ENCODE measurements at places on chromosomes 1 and 21.
A peak's percentile ranks its signal among the peaks of the same experiment; 100 is the strongest.

DNA sequence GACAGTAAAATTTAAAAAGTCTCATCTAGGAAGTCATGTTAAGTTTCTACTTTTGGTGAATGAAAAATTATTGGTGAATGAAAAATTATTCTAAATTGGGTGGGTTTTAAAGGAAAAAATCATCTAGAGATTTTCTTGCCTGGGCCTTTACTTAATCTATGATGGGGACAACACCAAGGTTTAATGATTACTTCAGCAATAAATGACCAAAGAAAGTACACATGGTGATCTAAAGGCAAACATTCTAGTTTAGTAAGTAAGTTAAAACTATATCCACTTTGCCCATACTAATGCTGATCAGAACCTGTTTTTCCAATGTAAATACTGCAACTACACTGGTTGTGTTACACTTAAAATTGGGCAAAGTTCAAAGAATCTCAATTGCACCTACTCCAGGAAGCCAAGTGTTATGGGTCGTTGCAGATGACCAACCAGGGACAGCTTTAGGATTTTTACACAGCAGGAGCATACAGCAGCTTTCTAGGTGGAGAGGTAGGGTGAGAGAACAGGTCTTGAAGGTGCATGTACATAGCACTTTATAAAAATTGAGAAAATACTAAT is 14.6 kb upstream of the RPL5 start:
- no peak for DNase-seq

GRCh38 chr1:2977886-2978611 is 43.2 kb upstream of the ACTRT2 start:
- DNase-seq = no peak

DNA sequence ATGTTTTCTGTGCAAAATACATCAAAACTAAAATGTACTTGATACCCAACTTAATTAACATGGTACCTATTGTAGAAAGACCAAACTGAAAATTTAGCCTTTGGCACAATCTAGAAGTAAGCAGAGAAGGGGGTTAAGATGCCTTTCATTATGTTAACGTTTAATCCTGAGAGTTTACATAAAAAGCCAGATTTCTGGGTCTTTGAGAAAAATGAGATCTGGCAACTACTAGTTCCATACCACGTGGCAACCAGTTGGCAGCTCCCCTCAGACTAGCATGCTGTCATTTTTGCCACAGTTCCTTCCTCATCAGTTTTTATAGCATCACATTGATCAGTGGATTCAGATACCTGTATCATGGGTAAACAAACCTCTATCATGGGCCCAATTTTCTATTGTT is 1.5 kb downstream of the RO60 start:
- no peak for DNase-seq

DNA sequence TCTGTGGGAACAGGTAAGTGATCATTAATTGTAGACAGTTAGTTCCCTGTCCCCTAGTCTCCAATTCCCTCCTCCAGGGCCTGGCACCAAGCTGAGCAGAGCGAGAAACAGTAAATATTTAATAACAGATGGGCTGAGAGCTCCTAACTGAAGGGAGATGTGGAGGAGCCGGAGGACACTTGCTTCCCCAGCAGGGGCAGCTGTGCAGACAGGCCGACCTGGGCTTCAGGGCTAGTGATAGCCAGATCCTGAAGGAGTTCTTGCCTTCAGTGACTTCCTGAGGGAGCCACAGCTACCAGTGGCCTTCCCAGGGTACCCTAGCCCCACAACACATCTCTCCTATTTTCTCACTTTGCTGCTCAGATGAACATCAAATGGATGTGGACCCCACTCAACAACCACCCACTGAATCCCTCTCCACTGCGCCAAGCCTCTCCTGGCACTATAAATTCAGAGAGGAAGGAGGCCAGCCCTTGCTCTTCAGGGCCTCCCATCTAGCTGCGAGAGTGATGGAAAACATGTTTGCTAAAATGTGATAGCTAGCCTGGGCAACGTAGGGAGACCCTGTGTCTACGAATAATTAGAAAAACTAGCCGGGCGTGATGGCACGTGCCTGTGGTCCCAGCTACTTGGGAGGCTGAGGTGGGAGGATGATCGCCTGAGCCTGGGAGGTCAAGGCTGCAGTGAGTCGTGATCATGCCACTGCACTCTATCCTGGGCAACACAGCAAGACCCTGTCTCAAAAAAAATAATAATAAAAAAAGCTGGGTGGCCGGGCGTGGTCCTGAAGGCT is 26.9 kb upstream of the SYNC start:
- no peak for DNase-seq

- DNase-seq = no peak
Measured at GRCh38 chr1:202569393-202570322, 140.6 kb downstream of the SYT2 start.

DNA sequence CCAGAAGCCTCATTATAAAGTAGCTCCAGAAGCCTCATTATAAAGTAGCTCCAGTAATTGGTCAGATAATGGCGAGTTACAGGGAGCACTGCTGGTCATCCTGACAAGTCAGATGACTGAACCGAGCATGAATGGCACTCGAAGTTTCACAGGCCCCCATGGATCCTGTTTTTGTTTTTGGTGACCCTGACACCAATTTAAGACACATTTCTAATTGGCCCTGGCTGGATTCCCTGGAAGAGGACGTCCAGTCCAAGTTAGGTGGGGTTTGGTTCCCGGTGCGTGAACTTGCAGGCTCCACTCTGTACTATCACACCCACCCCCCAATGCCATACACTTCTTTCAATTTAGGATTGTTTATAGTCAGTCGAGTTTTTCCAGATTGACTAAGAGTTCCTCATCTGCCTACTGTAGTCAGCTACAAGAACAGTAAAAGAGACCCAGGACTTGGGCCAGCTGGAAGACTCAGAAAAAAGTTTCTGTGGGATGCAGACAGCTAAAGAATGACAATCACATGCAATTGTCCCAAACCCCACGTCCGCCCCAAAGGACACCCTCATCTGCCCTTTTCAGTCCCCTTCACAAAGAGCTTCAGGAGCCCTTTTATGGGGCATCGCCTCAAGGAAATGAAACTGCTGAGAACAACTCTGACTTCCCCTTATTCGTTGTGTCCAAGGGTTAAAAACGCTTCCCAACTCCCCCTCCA is 2.7 kb downstream of the DHRS3 start:
- DNase-seq = no peak

GRCh38 chr21:26116456-26117011 is 54.0 kb downstream of the APP start:
- no peak for DNase-seq

GRCh38 chr1:32470991-32471694 is 6.3 kb downstream of the ZBTB8B start:
- DNase-seq = no peak

DNA sequence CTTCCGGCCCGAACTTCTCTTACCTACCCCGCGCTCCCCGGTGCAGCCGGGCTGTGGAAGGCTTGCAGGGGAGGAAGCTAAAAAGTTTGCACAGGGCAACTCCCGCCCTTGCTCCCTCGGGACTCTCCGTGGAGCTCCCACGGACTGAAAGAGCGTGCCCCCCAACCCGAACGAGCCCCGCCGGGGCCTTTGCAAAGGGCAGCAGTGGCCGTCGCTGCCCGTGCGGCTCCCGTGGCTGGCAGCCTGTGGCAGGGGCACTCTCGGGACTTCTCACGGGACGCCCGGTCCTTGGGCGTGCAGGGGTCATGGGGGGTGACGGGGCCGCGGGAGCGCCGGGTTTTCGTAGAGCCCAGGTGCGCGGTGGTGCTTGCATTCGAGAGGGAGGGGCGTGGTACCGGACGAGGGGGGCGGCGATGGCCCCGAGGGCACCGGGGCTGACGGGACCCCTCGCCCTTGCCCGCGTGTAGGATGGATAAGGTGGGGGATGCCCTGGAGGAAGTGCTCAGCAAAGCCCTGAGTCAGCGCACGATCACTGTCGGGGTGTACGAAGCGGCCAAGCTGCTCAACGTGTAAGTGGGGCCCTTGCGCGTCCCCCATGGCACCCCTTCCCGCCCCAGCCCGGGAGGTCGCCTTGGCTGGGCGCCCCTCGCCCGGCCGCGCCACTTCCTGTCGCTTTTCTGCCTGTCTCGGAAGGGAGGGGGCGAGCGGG is 711 bp downstream of the GADD45A start:
- DNase-seq = no peak

- no peak for DNase-seq
Measured at GRCh38 chr1:204529371-204529895, 13.2 kb downstream of the MDM4 start.

DNA sequence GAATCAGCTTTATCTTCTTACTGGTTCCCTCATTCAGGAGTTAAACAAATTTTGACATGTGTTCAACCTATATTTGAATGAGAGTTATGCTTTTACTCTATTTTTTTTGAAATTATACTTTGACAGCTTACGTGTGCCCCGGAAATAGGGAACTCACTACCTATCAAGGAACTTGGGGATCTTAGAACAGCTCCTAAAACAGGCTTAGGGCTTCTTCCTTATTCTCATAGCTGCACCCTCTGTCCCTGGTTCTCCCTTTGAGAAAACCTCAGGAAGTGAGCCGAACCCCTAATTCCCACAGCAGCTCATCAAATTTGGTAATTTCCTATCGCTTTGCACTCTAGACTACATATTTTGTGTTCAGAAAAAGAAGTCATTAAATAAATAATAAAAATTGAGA is 81.2 kb upstream of the RUNX3 start:
- no peak for DNase-seq

- DNase-seq = no peak
Measured at GRCh38 chr1:58829866-58830265, 46.0 kb upstream of the JUN start.

- no peak for DNase-seq
Measured at GRCh38 chr1:221698579-221699349, 43.1 kb downstream of the DUSP10 start.

GRCh38 chr1:2046953-2047748 is 3.1 kb upstream of the PRKCZ start:
- no peak for DNase-seq

DNA sequence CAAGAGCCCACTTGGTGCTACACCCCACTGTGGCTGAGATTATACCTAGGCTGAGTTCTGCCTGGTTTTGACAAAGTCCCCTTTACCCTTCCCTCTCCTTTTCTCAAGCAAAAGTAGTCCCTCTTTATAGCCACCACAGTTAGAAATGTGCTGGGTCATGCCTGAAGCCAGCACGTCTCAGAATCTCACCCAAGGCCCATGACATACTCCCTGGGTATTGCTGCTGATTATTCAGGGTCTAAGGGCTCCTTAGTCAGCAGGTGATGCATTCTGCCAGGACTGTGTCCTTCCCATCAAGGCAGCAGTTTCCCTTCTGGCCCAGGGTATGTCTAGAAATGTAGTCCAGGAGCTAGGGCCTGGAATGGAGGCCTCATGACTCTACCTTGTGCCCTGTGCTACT is 67.3 kb upstream of the COX20 start:
- DNase-seq = no peak

GRCh38 chr1:89831462-89832120 is 10.8 kb downstream of the LRRC8D start:
- DNase-seq = peak; percentile 80

GRCh38 chr1:52416811-52417210 is 12.4 kb downstream of the PRPF38A start:
- no peak for DNase-seq

- DNase-seq = no peak
Measured at GRCh38 chr1:87137342-87137739, 191.3 kb upstream of the LMO4 start.

DNA sequence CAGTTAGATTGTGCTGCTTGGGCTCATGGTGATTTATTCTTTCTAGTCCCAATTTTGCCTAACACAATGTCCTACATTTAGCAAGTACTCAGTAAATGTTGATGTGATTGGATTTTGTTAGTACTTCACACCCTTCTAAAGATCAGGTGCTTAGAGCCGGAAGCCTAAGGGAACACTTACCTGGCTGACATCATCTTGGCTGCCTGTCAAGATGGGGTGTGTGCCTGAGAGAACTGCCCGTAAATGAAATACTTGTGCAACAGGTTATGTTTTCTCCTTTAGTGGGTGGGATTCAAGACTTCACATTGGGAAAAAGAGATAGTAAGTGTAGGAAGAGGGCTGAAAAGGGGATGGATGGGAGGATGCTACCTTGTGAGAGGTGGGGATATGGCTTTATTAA is 75.5 kb upstream of the MACF1 start:
- DNase-seq = no peak

DNA sequence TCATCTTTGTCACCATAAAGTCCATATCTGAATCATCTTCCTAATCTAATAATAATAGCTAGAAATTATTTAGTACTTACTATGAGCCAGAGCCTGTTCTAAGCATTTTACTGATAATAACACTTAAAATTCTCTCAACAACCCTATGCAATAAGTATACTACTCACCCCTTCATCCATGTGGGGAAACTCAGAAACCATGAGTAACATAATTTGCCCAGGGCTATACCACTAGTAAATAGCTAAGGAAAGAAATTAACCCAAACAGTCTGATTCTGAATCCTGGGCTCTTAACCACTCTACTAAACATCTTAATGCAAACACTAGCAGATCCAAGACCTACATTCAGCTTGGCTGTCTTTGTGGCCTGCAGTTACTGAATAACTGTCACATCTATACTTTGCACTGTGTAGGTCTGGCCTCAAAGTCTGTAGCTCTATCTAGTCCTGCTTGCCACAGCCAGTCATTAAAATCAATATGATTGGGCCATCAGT is 394.8 kb upstream of the ESRRG start:
- DNase-seq = no peak

- no peak for DNase-seq
Measured at GRCh38 chr1:64292399-64292798, 89.0 kb downstream of the UBE2U start.

GRCh38 chr1:234507626-234508387 is 28.8 kb upstream of the TARBP1 start:
- DNase-seq = no peak

GRCh38 chr1:107990606-107991005 is 25.6 kb upstream of the VAV3 start:
- no peak for DNase-seq

- DNase-seq = no peak
Measured at GRCh38 chr1:111538343-111539025, 35.1 kb upstream of the ADORA3 start.

DNA sequence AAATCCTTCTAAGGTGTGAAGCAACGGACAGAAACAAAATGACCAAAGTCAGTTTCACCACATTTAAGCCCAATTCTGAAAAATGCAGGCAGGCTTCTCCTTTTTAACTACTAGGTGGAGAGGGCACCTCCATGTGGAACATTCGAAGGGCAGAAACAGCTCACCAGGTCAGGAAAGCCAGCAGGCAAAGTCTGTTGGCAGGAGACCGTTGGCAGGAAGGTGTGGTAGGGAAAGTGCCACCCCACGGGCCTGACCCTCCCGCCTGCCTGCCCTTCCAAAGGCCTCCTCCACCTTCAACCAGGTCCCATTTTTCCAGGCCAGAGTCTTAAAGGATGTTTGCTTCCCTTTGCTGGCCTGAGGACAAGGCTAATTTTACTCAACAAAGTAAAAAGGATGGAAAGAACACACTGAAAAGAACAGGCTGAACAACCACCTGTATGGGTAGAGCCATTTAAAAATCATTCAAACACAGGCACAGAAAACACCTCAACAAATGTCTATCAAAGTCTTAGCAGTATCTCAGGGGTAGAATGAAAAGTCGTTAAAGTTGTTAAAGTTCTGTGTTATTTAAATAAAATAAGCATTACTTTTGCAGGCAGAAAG is 26.4 kb downstream of the CAPZB start:
- DNase-seq = no peak

- DNase-seq = no peak
Measured at GRCh38 chr1:235313262-235313661, 14.7 kb downstream of the ARID4B start.
